ENCODE measurements at places on chromosomes 2 and 18.

DNA sequence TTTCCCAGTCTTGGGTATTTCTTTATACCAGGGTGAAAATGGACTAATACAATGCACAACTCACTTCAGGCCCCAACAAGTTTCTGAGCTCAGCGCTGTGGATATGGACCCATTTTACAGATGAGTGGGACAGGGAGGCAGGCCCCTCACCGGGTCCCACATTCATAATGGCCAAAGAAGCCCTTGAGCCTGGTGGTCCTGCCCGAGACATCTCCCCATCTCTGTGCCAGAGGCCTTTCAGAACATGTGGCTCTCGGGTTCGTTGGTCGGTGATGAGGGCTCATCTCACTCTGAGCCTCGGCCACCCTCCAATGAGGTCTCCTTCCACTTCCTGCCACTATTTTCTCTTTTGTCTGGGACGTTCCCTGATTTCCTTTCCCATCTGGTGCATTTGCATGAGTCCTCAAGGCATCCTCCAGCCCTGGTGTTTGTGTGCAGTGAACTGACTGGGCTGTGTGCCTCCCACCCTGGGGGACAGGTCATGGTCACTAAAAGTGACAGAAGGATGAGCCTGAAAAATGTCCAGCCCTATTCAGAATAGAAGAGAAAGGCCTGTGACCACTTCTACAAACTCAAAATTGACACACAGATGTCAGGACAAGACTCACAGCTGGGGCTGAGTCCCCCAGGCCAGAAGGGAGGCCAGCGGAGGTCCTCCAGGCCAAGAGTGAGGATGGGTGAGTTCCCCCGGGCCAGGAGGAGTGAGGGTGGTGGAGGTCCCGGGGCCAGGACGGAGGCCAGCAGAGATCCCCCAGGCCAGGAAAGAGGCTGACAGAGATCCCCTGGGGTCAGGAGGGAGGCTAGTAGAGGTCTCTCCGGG, 134.5 kb downstream of the PTGR3 start:
- DNase-seq, result no peak

GRCh38 chr2:134200036-134200618, 53.7 kb upstream of the MGAT5 start:
- DNase-seq, result no peak

GRCh38 chr2:148781544-148781943, 93.5 kb upstream of the KIF5C start:
- DNase-seq, result no peak

- DNase-seq, result no peak
These were observed 114.9 kb downstream of the GLI2 start for GRCh38 chr2:120850551-120850950.

GRCh38 chr2:169254774-169255173, 107.6 kb downstream of the LRP2 start:
- DNase-seq, result no peak

DNA sequence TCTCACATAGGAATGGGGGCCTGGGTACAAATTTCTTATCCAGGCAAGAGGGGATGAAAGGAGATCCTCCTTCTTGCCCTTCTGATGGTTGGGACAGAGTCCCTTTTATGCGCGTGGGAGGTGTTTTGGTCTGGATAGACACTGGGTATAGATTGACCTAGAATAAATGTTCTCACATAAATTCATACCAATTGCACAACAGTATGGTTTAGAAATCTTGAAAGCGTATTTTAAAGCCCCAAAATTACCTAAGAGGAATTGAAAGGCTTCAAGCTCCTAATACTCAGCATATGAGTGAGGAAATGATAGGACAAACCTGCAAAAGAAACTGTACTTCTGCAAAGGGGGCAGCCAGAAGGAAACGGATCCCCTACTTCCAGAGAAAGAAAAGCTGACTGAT, 2.6 kb upstream of the BCL2 start:
- no peak for DNase-seq

DNA sequence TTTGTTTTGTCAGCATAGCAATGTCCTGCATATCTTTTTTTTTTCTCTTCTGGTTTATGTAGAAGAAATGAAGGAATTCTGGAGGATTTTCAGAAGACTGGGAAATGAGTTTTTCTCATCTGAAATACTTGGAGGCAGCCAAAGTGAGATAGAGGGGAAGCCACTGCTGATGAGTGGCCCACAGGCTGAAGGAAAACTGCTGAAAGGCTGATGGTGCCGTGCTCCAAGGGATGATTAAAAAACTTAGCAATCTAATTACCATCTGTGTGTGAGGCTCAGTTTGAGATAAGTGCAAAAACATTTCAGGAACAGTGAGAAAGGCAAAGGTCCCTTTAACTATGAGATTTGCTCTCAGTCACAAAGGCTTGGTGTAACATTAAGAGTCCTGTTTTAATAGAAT, 98.5 kb downstream of the EVA1A start:
- DNase-seq, result no peak

GRCh38 chr2:727071-727470, 49.9 kb upstream of the TMEM18 start:
- no peak for DNase-seq

- DNase-seq, result no peak
These were observed 111.7 kb upstream of the SETBP1 start for GRCh38 chr18:44568986-44569385.

DNA sequence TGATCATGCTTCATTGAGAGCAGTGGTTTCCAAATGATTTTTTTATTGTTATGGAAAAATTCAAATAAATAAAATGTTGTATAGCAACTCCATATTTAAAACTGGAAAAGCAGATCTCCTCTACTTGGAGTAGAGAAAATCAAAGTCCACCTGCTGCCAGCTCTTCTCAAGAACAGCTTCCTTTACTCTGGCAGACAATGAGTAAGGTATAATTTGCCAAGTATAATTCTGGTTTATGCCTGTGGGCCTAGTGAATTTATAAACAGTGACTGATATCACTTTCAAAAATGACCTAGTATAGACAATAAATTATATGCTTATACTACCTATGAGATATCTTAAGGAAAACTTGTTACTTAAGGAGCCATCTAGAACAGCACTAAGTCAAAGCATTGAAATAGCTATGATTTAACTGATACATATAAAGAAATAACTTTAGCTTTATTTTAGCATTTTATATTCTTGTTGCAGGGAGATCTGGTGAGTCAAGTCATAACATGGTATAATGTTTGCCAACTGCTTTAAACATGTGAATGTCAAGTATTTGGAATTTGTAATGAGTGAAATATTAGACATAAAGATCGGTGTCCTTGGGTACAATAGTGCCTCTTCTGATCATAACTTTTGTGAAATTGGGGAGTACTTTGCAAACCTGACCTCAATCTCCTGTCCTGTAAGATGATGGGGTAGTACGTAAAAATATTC, 1389.1 kb upstream of the PIK3C3 start:
- no peak for DNase-seq

- no peak for DNase-seq
These were observed 739.3 kb upstream of the GCFC2 start for GRCh38 chr2:76450024-76450475.
